ENCODE measurements at places on chromosomes 6 and 20.

- no peak for DNase-seq
These were observed 325.4 kb downstream of the RNF144B start for GRCh38 chr6:18712595-18712994.

GRCh38 chr6:33248643-33248931 lies 23.1 kb downstream of the VPS52 start:
- peak; percentile 45 for DNase-seq

DNA sequence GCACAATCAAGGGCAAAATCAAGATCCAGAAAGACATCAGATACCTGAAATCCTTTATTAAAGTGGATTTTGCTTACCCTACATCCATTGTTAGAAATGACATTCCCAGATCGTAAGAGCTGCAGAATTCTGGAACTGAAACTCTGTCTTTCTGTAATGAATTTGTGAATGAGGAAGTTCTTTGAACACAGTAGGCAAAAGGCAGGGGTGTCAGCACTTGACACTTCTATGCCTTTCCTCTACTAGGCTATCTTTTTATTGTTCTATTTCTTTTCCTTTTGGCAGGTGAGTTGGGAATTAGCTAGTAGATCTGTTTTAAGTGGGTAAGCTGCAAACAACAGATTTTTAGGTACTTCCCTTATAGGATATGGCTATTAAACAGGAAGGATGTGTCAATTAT lies 126.3 kb downstream of the CARMIL1 start:
- no peak for DNase-seq

DNA sequence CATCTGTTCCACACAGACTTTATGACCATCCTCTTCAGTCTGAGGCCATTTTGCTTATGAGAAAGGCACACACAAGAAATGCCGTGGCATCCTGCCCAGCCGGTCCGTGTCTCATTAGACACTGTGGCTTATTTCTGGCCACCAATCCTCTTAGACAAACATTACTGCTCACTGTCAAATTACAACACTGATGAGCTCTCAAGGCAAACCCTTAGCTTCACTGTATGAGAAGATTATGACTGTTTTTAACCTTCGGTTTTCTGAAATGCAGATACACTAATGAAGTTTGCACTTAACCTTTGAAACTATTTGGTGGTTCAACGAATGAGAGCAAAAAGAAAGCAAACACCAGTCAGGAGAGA lies 50.5 kb upstream of the DST start:
- DNase-seq: no peak

DNA sequence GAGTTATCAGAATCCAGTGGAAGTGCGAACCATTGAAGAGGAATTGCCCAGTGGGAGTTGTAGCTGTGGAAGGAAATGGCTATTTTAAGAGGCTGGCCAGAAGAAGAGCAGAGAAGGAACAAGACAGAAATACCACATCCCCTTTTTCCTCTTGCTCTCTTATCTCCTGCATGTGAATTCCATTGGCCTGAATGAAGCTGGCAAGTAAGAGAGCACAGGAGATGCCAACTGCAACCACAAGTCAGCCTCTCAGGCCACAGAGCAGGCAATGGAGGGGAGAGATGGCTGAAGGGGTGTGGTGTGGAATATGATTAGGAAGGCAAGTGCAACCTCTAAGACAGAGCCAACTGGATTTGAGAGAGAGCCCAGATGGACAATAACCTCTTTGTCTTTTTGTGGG lies 362.7 kb upstream of the IMPG1 start:
- no peak for DNase-seq

- DNase-seq: no peak
These were observed 16.9 kb downstream of the RAB44 start for GRCh38 chr6:36714511-36714910.

DNA sequence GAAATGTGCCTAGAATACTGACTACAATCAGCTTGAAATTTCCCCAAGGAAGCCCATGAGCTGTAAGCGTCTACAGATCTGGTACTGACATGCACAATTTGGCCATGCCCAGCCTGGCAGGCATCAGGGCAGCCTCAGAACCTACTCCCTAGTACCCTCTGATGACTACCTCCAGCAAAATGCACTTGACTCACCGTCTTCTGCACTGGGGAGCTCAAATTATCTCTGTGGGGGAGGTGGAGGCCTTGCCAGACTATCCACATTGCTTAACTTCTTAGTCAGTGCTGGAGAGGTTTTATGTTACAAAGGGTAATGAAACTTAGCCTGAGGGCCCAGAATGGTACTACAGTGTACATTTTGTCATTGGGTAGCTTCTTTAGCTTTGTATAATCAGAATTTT lies 126.0 kb upstream of the ADGRF1 start:
- DNase-seq: peak; percentile 98

GRCh38 chr20:2130062-2130591 lies 28.5 kb downstream of the STK35 start:
- no peak for DNase-seq

DNA sequence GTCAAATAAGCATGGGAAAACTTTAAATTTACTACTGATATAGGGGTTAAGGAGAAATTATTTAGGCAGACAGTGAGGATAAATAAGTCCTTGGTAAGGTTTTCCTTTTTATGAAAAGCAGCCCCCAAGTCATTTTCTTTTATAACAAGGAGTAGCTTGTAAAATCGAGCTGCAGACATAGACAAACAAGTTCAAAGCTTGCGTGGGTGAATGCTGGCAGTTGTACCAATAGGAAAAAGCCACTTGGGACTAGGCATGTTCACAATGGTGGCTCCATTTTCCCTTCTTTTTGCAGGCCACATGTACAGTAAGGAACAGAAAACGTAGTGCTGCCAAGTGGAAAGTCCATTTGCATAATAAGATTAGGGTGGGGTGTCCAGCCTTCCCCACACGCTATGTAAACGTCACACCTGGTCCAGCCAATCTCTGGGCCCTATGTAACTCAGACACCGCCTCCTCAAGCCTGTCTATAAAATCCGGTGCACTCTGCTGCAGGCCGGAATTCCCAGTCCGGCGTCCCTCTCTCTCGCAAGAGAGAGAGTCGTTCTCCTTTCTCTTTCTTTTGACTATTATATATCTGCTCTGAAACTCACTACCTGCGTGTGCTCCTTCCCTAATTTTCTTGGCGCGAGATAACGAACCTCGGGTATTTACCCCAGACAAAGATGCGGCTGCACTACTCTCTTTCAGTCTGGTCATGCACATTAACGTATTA lies 217.1 kb upstream of the MAN1A1 start:
- DNase-seq: no peak

- DNase-seq: no peak
These were observed 34.3 kb downstream of the C6orf89 start for GRCh38 chr6:36920049-36920448.

DNA sequence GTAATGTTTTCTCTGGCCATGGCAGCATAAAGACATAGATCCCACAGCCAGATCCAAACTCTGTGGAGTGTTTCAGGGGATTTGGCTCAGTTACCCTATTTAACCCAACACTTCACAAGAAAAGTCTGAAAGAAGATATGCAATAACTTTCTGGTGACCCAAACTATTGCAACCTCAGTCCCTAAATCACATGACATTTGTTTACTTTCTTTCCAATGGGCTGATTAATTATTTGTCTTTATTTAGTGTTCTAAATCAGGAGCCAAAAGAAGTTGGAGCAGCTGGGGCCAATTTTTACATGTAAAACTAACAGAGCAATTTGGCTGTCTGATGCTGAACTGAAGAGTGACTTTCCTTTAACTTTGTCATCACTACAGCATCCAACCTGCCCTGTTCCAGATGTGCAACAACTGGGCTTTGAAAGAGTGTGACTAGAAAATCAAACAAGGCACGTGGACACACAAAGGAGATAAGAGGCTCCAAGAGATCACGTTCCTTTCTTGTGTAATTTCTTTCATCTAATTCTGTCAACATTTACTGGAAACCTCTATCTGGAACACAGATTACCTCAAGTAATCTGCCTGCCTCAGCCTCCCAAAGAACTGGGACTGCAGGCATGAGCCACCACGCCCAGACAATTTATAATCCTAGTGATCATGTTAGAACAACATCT lies 90.8 kb downstream of the TRMT11 start:
- no peak for DNase-seq

GRCh38 chr20:45433316-45433715 lies 17.4 kb downstream of the PIGT start:
- no peak for DNase-seq

- no peak for DNase-seq
These were observed 140.3 kb downstream of the MBOAT1 start for GRCh38 chr6:20071998-20072397.

GRCh38 chr6:84455511-84456029 lies 228.1 kb upstream of the CEP162 start:
- DNase-seq: no peak

GRCh38 chr6:14715076-14715475 lies 530.8 kb upstream of the JARID2 start:
- no peak for DNase-seq

- DNase-seq: no peak
These were observed 2.2 kb downstream of the TFAP2B start for GRCh38 chr6:50820869-50821264.

DNA sequence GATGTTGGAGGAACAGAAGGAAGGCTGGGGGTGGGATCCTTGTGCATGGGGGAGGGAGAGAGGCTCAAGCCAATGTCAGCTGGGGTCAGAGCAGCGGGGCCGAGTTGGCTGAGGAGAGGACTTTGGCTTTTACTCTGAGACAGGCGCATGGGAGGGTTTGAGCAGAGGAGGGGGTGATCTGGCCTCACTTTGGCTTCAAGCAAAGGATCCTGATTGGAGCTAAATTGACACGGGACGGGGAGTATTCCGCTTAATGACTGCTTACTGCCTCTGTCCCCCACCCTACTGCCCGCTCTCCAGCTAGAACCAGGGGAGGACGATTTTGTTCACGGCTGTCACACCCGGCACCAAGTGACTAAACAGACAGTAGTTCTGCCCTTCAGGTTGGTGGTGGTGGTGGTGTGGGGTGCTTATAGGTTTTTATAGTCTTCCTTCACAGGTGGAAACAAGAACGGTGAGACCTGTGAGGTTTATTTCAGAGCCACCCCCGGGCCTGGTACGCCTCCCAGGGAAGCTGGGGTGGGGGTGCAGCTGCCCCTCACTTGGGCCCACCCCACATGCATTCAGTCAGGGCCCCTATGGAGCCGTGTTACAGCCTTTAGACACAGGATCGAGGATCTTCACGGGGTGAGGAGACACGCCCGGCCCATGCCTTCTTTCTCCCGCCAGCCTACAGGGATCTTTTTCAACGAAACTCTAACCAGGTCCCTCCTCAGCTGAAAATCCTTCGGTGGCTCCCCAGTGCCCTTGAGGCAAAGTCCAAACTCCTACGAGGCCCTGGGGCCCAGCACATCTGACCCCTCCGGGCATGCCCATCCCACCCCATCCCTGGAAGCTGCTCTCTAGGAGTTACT lies 1.3 kb upstream of the SNAI1 start:
- no peak for DNase-seq

GRCh38 chr6:8059129-8059528 lies 5.1 kb downstream of the BLOC1S5 start:
- peak; percentile 33 for DNase-seq

DNA sequence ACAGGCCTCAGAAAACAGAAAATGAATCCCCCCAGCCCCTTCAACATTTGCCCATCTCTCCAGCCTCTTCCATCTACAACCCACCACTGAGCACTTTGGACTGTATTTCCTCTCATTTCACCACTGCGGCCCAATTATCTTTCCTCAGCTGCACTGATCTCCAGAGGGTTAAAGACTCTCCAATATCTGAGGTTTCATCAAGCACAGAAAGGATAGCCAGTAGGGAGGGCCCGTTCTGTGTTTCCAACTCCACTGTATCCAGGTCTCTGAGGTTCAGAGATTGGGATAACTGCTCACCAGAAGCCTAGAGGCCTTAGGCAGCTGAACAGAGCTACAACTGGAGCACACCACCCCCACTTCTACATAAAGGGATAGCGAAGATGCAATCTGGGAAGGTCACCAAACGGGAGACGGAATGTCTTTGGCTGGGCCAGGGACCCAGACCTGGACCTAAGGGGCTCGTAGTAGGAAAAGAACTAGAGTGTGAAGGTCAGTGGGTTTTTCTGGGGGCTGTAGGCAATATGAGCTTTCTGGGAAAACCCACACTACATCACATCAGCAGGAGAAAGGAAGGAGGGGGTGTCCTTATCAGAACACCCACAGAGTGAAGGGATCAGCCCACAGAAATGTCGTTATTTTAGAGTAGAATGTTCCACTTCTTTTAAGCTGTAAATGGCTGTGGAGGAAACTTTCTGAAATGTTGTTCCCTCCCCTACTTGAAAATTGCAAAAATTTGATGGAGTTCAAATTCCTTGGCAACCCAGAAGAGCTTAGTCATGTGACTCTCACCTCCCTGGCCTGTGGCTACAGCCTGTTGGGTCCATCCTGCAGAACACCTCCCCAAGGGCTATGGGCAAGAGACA lies 7.3 kb downstream of the KCNK5 start:
- no peak for DNase-seq

DNA sequence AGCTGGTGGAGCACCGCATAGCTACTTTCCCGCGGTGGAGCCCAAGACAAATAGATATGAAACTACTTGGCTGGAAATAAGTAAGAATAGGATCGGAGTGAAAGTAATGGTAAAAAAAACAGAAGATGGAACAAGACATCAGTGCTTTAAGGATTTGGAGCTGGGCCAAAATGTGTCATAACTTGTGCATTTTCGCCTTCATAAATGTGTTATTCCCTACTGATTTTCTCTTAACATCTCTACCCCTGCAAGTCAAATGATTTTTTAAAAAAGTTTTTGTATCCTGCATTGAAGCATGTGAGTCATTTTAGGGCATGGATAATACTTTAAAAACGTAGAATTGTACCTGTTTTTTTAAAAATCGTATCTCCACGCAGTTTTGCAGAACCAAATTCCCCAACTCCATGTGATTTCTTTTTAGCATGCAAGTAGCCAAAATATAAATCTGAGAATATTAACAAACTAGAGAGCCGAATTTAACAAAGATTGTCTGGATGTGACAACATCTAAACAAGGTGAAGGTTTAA lies 882 bp upstream of the FAM184A start:
- DNase-seq: no peak

DNA sequence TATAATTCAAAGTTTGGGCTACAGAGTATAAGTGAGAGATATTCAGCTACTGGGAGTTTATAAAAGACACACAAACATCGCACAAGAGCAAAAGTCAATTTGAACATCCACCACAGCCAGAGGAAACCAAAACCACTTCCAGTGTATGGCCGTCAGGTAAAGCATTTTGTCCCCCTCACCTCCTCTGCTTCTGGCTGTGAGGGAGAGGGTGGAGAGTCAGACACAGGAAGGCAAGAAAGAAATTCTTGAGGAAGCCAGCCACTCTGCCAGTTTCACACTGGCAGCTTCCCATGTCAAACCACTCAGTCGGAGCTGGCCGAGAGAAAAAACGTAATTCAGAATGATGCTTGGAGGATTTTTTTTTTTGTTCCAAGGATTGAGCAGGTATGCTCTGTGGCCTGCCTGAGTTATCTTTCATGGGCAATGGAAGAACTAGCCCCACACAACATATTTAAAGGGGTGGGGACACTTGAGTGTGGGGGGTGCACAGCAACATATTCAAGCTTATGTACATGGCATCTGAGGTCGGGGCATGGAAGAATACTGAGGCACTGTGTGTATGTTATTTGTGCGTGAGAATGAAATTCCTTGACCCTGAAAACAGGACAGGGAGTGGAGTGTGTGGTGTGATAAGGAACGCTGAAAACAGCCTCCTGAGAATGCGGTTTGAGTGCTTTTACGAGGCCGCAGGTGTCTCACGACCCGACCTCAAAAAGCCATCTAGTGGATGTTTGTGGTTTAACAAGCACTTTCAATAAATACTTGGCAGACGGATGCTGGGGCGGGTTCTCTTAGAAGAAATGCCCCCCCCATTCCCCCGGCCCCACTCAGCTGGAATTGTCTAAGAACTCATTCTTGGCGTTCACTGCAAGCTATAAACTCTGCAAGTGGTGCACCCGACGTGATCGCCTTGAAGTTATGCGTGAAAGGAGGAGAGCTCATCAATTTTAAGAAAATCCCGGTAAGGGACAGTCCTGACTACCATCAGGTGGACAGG lies 27.5 kb upstream of the ZBTB22 start:
- DNase-seq: peak; percentile 47

All from amniotic stem cell (primary cell).